ENCODE measurements at places on chromosomes 12 and 14.

DNA sequence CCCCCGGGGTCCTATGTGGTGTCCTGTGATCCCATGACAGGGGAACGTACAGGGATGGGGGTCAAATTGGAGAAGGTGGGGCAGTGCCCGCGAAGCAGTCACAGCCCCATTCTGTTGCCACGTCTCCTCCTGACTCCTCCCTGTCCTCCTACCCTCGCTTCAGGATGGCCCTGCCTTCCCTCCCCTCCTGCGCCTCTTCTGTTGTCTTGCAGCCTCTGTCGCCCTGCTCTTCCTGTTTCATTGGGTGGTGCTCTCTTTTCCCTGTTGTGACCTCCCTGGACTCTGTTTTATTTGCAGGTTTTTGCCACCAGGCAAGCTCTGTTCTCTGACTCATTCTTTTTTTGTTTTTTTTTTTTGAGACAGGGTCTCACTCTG, 18.7 kb downstream of the CABP1 start:
- no peak for DNase-seq

DNA sequence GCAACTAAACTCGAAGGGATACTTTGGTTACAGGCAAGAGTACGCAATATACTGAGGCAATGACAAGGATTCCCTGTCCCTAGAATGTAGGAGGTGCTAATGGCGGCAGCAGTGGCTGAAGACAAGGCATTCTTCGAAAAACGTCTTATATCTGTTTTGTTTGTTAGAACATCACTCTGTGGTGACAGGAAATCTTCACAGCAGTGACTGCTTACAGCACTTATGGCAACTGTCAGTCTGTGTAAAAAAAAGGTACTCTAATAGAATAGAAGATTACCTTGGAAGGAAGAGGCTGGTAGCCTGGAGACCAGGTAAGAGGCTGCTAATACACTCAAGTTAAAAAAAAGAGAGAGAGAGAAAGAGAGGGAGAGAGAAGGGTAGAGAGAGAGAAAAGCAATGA, 131.7 kb downstream of the ST8SIA1 start:
- DNase-seq = no peak

DNA sequence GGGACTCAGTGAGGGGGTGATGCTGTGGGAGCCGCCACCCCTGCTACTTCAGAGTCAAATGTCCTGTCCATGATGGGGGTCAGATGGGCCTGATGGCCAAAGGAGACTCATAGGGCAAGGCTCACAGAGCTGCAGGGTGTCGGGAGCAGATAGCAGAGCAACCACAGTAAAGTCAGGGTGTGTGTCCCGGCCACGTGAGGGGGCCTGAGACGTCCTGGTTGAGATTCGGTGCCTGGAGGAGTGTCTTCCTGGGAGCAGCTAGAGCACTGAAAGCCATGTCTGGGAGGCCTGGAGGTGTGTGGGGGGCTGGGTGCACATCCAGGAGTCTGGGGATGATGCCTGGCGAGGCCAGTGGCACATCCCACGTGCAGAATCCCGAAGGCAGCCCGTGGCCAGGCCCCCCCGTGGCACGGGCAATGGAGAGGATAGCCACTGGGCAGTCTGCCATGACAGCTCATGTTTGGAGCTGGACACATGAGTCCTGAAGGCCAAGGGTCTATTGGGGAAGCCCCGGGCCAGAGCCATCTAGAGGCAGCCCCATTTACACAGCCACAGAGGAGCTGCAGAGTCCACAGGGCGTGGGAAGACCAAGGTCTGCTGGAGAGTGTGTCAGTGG, 308.0 kb upstream of the SFSWAP start:
- DNase-seq = no peak

- no peak for DNase-seq
Measured at GRCh38 chr12:23930599-23930998, 18.9 kb downstream of the SOX5 start.

GRCh38 chr14:68888883-68889282, 90.2 kb downstream of the ACTN1 start:
- no peak for DNase-seq

DNA sequence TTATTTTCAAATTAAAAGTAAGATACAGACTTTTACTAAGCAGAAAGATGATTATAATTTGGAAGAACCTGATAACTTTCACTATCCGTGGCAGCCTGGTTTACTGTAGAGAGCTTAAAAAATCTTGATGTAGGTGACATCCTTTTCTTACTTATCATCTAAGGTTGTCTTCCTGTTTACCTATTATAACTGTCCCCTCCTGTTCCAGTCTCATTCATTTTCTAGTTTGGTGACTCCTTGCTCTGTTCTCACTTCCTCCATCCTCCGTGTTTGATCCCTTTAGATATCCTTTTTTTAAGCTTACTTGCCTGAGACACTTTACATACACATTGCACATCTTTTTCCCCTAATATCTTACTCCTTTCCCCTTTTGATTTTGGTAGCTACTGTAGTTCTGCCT, 27.5 kb downstream of the CCDC91 start:
- no peak for DNase-seq

DNA sequence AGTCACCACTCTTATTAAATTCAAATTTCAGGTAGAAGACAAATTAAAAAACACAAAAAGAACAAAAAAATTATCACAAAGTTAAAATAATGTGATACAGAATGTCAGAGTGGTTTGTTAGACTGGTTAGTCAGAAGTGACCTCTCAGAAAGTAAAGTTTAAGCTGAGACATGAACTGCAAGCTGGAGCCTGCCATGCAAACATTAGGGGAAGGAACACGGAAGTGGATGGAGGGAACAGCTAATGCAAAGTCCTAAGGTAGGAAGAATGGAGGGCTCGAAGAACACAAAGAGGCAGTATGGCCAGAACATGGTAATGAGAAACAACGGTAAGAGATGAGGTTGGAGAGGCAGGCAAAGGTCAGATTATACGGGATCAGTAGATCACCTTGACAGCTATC, 41.7 kb downstream of the WDHD1 start:
- DNase-seq = no peak

DNA sequence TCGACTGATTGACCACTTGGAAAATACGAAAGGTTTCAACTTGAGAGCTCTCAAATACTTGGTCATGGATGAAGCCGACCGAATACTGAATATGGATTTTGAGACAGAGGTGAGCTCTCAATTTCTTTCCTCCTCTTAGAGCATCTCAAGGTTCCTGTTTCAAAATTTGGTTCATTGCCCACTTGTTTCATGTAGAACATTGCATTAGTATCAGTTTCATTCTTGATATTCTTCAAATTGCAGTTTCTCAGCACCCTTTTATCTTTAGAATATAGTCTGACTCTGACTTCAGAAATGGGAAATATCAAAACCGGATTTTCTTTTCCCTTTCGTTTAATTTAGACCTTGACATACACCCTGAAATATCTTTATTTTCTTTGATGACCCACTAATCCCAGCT, 8.8 kb downstream of the DDX47 start:
- no peak for DNase-seq

GRCh38 chr12:49930515-49931288, 19.8 kb upstream of the AQP2 start:
- no peak for DNase-seq

Data from large intestine (tissue), 12 donors.